ENCODE measurements at places on chromosomes 11 and 22.

- H3K27ac ChIP-seq: no peak overlapping the region
- no peaks in the 10 kb centered on the region for H3K36me3 ChIP-seq
- H3K4me1 ChIP-seq: no peaks in the 10 kb centered on the region
- no peak overlapping the region for H3K4me3 ChIP-seq
- H3K27me3 ChIP-seq: no peaks in the 10 kb centered on the region
Observed at GRCh38 chr22:47663615-47664605, 901.5 kb downstream of the TBC1D22A start.

DNA sequence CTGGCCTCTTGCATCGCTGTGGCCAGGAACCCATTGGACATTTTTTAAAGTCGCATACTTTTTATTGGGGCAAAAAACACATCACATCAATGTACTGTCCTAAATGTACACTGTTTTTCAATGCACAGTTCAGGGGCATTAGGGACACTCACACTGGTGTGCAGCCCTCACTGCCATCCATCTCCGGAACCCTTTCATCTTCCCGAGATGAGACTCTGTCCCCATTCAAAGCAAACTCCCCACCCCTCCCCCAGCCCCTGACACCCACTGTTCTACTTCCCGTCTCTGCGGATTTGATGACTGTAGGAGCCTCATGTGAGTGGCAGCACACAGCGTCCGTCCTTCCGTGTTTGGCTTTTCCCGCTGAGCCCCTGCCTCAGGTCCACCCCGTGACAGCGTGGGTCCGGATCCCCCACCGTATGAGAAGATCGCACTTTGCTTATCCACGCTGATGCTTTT, 41.8 kb upstream of the TH start:
- H3K27me3 ChIP-seq: no peaks in the 10 kb centered on the region
- H3K4me3 ChIP-seq: no peak overlapping the region
- DNase-seq: no peak
- H3K36me3 ChIP-seq: no peaks in the 10 kb centered on the region
- peaks cover 6% of the 10 kb centered on the region for H3K4me1 ChIP-seq
- peak overlapping the region; percentile 30 for H3K27ac ChIP-seq

DNA sequence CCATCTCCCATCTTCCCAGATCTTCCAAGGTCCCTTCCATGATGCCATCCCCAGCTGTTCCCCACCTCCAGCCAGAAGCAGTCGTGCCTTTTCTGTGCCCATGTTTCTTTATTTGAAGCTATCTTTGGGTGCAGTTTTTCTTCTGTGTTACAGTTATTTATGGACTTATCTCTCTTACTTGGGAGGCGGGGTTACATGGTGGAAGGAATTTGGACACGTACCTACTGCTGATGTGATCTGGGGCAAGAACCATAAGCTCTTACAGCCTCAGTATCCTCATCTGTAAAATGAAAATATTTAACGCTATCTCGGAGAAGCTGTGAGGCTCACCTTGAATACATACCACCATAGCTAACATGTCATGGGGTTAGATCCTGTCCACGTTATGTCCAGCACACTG, 98.9 kb downstream of the ZBTB16 start:
- no peak for DNase-seq
- H3K27me3 ChIP-seq: peaks cover 1% of the 10 kb centered on the region
- no peak overlapping the region for H3K4me3 ChIP-seq

DNA sequence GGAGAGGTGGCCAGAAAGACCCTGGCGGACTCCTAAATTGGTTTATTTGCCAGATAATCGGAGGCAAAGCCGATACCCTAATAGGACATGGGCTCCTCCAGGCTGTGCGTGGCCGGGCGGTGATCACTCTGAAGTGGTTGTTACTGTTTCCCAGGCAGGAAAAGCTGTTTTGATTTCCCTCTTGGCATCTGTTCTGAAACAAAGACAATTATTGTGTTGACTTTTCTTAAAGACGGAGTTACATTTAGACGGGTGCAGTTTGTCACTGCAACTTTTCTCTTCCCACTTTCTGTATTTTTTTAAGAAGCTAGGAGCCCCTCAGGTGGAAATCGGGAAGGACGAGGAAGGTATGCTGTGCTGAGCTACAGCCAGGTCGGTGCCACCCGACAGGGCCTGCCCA, 1288.4 kb downstream of the BRD1 start:
- H3K27ac ChIP-seq: no peak overlapping the region
- DNase-seq: no peak
- H3K27me3 ChIP-seq: no peaks in the 10 kb centered on the region
- no peaks in the 10 kb centered on the region for H3K4me1 ChIP-seq
- H3K36me3 ChIP-seq: no peaks in the 10 kb centered on the region
- H3K4me3 ChIP-seq: no peak overlapping the region

- H3K36me3 ChIP-seq: no peaks in the 10 kb centered on the region
- no peak for DNase-seq
- H3K4me1 ChIP-seq: no peaks in the 10 kb centered on the region
- no peaks in the 10 kb centered on the region for H3K27me3 ChIP-seq
Observed at GRCh38 chr11:120128392-120129119, 9.4 kb downstream of the TRIM29 start.

GRCh38 chr11:11349870-11350337, 3.1 kb downstream of the CSNK2A3 start:
- H3K4me3 ChIP-seq: no peak overlapping the region
- no peaks in the 10 kb centered on the region for H3K27me3 ChIP-seq
- H3K4me1 ChIP-seq: no peaks in the 10 kb centered on the region

GRCh38 chr11:86063536-86063935, 5.3 kb downstream of the PICALM start:
- H3K27ac ChIP-seq: peak overlapping the region; percentile 42
- peaks cover 71% of the 10 kb centered on the region for H3K4me1 ChIP-seq
- no peak for DNase-seq
- peaks cover 42% of the 10 kb centered on the region for H3K36me3 ChIP-seq
- peak overlapping the region; percentile 76 for H3K4me3 ChIP-seq

- H3K36me3 ChIP-seq: peaks cover 52% of the 10 kb centered on the region
- H3K27me3 ChIP-seq: no peaks in the 10 kb centered on the region
- H3K4me3 ChIP-seq: no peak overlapping the region
- H3K4me1 ChIP-seq: peaks cover 73% of the 10 kb centered on the region
Observed at GRCh38 chr11:68528630-68529029, 68.1 kb downstream of the PPP6R3 start.

Data from activated T-helper 1 cell treated with anti-CD3 and anti-CD28 coated beads, Interleukin-12 subunit alpha, Interleukin-12 subunit beta, Interleukin-2, Interleukin-4 antibody, amounts not matched to agents 30 ng/mL and 10 ng/mL and 1 ng/mL, durations not matched to agents 14 hours and 24 hours and 36 hours (primary cell).